ENCODE measurements at places on chromosomes 6 and 20.

DNA sequence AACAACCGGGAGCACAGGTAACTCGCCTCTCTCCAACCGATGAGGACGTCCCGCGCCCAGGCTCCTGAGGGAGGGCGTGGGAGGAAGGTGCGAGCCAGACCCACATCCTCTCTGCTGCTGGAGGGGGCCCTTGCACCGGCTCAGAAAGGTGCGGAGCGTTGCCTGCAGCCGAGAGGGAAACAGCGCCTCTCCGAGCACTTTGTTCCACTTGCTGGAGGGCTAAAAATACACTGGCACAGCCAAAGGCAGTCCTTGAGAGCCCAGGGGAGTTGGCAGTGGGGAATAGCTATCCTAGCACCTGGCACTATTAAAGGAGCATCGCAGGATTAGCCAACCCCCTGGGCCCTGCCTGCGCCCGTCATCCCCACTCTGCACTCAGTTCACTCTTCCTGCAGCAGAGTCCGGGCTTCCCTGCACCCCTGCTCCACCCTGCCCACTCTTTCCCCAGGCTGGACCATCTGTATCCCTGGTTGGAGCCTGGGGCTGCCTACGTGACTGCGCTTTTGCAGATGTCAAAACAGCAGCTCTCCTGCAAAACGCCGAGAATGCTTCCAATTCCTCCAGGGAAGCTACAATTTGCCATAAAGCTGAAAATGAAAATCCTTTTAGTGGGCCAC, 108.9 kb downstream of the SNX5 start:
- peak; percentile 7 for DNase-seq

- no peak for DNase-seq
Observed at GRCh38 chr6:15498640-15499039, 164.2 kb downstream of the DTNBP1 start.

DNA sequence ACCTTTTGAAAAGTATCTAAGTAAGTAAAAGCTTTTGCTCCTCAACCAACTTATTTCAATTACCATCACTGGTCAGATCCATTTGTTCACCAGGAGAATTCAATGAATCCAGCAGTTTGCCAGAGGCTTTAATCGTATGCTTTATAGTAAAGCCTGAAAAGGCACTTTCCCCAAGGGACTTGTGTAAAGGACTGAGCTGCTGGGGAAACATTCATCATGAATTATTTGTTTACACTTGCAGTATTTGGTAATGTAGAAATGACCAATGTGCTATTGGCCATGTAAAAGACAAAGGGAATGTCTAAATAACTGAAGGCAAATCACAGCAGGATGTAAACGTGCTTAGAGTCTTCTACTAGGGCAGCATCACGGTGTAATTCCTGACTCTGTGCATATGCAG, 471.4 kb downstream of the ADGRB3 start:
- DNase-seq, result no peak

- DNase-seq, result no peak
Observed at GRCh38 chr6:52495922-52496321, 75.8 kb downstream of the EFHC1 start.

DNA sequence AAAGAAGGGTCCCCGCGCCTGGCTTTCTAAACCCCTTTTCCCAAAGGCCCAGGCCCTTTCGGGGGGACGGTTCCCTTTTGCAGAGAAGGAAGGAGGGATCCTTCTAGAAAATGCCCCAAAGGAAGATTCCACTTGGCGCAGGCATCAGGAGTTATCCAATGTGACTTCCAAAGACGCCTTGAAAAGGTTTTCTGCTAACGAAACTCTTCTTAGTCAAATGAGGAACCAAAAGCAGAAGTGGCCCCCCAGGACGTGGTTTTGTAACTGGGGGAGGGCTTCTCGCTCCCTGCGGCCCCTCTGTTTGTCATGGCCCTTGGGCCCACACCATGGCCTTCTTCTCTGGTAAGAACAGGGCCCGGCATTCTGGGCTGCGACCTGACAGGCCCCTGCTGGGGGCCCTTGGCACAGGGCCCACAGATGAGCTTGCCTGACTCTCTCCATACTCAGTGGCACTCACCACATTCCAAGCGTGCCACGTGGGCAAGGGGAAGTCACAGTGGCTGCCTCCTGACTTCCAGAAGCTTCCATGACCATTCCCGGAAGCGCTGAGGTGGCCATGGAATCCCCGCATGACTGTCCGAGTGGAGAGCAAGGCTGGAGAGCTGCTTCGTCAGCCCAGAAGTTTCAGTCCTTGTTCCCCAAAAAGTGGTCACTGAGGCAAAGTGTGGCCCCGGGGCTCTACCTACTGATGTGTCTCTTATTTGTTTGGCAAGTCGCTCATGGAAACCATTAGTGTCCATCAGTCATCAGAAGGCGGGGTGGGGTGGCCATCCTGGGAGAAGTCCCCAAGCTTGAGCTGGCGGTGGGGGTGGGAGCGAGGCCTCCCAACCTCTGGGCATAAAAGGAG, 834 bp upstream of the CTSZ start:
- DNase-seq, result no peak

DNA sequence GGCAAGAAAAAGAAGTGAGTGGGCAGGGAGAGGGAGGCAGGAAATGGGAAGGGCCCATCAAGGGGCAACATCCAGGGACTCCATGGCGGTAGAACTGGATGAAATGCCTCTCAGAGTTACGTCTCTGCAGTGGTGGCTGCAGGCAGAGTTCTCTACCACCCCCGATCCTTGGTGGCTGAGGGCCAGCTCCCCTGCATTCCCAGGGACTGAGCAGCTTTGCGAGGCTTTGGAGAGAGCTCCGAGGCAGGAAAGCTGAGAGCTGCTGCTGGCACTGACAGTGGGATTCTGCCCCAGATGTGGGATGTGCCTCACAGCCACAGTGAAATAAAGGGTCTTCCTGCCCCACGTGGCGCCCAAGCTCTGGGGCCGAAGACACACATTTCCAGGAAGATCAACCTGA, 236.6 kb downstream of the SLC24A3 start:
- DNase-seq, result no peak

GRCh38 chr20:19974630-19975435, 42.3 kb upstream of the NAA20 start:
- DNase-seq, result no peak

GRCh38 chr6:92377137-92377536, 1042.2 kb downstream of the EPHA7 start:
- no peak for DNase-seq

- DNase-seq, result no peak
Observed at GRCh38 chr20:47338131-47338628, 18.3 kb downstream of the ZMYND8 start.

DNA sequence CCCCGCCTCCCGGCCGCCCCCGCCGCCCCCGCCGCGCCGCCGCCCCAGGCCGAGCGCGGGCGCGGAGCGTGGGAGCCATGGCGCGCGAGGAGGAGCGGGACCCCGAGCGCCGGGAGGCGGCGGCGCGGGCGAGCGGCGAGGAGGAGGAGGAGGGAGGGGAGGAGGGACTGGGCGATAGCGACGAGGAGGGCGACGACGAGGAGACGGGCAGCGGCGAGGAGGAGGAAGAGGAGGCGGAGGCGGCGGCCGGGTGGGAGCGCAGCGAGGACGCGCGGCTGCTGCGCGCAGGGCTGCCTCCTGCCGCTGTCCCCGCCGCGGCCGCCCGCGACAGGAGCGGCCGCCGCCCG, at the start of gene SLC24A3:
SLC24A3 (plus strand) TSS at position 174 of the 347 bp plus-strand sequence.
- no peak for DNase-seq

GRCh38 chr6:11207199-11207968, 25.1 kb downstream of the NEDD9 start:
- no peak for DNase-seq

DNA sequence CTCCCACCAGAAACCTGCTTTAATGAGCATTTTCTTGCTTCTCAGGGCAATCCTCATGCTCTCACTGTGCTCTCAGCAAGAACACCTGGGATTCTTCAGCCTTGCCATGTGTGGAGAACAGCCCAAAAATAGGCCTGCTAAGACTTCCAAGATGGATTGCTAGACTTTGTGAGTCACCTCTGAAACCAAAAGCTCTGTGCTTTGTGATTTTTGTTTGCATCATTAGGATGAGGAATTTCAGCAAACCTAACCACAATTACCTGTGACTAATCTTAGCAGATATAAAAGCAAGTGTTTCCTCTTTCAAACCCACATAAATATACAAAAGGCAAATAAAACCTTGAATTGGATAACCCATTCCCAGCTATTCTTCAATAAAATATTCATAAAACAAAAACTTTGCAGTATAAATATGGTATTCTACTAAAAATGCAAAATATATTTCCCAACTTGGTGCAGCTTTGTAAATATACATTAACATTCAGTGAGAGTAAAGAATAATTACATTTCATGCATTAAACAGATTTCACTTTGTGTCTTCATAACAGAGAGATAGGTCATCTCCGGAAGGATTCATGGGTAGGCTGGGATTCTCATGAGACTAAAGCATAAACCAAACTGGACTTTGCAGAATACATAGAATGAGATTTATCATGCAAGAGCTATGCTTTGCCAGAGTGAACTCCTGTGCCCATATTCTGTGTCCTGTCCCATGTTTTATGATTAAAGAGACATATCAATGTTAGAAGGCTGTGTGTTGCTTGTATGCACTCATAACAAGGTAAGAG, 33.5 kb downstream of the TPBG start:
- no peak for DNase-seq

- peak; percentile 18 for DNase-seq
Observed at GRCh38 chr20:19937651-19938420, 79.3 kb upstream of the NAA20 start.

DNA sequence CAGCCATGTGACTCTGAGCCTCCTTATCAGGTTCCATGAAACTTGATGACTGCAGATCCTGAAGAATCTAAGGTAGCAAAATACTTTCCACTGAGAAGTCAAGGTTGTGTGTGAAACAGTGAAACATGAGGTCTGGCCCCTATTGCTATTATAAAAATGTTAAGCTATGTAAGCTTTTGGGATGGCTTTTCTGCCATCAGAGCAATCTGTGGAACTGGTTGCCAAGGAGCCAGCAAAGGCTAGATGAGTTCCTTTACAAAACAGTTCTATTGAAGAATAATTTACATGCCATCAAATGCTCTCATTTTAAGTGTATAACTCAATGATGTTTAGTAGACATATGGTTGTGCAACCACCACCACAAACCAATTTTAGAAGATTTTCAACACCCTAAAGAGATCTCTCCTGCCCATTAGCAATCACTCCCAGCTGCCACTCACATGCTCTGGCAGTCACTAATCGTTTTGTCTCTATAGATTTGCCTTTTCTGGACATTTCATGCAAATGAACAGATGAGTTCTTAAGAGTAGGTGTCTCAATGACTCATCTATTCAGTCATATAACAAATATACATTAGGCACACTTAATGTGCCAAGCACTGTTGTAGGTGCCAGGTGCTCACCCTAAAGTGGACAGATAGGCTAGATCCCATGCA, 19.9 kb upstream of the MEP1A start:
- no peak for DNase-seq

GRCh38 chr6:29989211-29989610, 46.9 kb downstream of the HLA-A start:
- no peak for DNase-seq

DNA sequence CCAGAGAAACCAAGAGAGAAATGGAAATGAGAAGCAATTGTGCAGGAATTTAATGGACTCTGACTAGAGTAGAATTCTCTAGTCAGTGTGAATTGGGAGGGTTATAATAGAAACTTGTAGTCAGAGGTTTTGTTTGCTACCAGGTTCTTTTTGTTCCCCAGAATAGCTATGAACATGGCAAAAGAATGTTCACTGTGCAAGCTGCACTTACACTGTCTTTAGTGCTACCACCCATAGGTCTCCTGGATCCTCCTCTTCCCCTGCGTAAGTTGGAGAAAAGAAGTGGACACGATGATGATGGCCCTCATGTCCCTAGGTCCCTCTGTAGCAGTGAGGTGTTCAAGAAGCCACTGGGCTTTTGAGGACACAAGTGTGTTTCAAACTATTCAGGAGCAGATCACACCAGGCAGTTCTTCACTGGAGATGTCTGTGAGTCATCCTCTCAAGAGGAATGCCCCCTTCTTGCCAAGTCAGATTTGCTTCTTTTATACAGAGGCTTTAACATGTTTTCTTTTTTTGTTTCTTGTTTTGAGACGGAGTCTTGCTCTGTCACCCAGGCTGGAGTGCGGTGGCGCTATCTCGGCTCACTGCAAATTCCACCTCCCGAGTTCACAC, 47.6 kb upstream of the SMIM8 start:
- no peak for DNase-seq

GRCh38 chr6:150876598-150876997, 11.1 kb downstream of the MTHFD1L start:
- DNase-seq, result no peak

DNA sequence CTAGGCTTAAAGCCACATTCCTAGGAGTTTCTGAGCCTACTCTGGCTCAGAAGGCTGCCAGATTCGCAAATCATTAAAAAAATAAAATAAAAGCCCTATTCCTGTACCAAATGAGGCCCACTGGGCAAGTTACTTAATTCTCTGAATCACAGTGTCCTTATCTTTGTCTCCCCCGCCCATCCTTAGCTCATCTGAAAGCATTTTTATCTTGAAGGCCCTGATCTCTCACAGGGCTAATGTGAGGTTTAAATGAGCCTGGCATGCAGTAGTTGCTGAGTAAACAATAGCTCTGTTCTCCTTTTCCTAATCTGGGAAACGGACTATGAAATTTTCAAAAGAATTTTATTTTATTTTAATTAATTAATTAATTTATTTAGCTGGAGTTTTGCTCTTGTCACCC, 2.1 kb upstream of the ZBTB12 start:
- no peak for DNase-seq

DNA sequence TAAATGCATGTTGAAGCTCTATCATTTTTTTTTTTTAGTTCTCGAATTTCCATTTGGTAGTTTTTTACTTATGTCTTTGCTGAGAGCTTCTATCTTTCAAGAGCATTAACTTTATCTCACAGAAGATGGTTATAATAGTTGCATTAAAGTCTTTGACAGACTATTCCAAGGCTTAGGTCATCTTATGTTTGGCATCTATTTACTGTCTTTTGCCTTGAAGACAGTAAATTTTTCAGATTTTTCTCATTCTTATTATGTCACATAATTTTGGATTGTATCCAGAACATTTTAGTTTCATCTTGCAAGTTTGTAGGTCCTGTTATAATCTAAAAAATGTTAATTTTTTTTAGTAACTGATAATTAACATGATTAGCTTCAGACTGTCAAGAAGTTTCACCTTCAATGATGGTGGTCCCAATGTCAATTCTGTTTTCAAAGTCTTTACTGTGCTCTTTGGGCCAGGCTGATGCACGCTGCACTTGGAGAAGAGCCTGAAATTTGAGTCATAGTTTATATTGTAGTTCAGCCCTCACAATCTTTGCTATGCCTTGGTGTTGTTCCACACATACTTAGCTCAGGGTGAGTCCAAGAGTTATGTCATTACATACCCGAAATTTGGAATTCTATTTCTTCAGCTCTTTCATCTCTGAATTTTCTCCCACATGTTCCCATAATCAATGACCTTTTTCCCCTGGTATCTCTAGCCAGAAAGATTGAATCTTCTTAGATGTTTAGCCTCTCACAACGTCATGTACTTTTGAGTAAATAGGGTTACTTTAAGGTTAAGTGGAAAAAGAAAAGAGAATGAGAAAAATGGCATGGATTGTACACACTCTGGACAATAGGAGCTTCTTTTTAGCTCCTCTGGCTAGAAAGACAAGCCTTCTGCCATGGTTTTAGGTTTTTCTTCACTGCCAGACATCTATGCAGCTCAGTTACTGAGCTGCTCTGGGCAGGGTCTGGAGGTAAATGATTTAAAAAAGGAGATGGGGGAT, 110.3 kb upstream of the BTBD3 start:
- DNase-seq, result no peak

GRCh38 chr6:128521282-128521632, 858 bp upstream of the PTPRK start:
- no peak for DNase-seq
